ENCODE measurements at places on chromosomes 4 and X.
A peak's percentile ranks its signal among the peaks of the same experiment; 100 is the strongest.

DNA sequence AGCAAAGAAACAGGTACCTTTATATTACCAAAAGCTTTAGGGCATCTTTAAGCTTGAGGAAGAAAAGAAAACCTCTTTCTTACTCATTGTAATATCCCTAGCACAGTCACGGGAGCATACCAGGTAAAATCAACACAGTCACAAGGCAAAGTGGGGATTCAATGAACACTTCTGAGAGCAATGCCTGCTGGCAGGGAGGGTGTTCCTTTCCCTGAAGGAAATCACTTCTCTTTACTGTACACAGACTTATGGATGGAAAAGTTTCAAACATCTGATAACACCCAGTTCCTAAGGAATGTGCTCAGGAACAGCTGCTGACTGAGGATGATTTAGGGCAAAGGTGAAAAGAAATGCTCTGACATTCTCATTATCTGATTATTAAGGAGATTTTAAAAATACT is 94.8 kb downstream of the MAML3 start:
- no peak for DNase-seq

DNA sequence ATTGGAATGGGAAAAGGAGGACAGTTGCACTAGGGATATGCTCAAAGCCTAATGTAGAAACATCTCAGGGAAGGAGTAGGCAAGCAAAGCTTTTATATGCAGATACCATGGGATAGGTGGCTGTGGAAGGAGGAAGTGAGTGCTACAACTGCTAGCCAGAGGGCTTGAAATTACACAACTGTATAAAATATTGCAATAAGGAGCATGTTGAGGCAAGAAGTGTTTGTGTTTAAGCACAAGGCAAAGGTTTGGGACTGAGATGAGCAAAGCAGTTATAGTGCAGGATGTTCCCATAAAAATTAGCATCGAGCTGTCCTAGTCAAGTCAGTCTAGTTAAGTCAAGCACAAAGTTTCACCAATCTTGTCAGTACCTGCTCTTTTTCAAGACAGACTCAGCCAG is 35.6 kb upstream of the DCAF8L1 start:
- no peak for DNase-seq

GRCh38 chr4:182628544-182628943 is 288.6 kb downstream of the DCTD start:
- DNase-seq: no peak

GRCh38 chr4:118167306-118167705 is 133.0 kb downstream of the NDST3 start:
- no peak for DNase-seq

DNA sequence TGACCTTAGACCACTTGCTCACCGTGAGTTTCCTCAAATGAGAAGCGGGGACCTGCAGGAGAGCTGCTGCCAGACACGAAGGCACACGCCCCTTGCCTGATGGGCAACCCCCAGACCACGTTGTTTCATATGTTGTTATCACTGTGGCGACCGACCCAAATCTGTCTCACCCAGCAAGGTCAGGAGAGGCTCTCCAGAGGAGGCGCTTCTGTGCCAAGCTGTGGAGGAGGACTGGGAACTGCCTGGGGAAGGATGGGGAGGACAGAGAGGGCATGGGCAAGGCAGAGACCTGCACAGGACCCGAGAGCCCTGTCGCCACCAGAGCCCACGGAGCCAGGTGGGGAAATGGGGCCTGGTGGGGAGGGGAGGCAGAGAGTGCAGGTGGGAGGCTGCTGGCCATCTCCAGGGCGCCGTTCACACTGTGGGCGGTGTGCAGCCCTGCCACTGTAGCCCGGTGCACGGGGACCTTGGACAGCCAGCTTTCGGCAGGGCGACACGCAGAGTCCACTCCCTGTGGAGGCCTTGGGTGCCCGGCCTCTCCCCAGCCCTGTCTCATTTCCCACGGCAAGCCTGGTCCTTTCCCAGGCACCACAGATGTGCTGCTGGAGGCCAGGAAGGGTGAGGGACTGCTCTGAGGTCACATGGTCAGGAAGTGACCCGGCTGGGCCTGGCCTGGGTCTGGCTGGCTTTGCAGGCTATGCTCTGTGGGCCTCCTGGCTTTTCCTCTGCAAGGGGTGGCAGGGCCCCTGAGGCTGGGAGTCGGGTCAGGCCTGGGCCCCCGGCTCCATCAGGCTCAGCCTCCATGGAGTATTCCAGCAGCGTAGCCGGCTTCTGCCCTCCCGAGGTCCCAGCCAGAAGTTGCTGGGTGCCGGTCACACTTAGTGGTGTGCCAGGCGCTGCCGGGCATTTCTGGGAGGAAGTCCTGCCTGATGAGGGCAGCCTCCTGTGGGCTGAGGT is 3.2 kb downstream of the HTRA3 start:
- no peak for DNase-seq

- DNase-seq: no peak
These were observed 18.9 kb downstream of the C4orf50 start for GRCh38 chr4:5999356-5999755.

DNA sequence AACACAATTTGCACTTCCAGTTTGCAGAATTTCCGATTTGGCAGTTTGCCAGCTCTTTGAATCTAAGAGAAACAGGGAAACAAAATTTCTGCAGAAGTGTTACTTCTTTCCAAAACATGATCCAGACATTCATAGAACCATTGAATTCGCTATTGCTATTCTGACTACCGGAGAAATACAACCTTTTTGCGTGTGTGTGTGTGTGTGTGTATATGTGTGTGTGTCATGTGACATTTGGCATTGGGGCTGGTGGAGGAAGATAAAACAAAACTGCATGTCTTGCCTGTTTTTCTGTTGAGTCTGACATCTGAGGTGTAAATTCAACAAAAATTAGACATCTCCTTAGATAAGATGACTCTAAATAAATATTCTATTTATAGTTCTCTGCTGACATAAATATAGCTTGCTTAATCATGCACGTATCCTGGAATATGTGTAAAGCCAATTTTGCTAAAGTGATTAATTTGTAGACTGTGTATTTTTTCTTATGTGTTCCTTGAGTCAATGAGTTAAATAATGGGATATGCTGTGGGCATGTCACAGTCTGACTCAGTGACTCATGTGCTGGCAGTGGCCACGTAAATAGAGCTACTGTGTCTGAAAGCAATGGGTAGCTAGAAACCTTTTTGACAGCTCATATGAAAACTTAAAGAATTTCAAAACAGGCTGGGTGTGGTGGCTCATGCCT is 98.9 kb downstream of the HPGD start:
- peak; percentile 57 for DNase-seq

DNA sequence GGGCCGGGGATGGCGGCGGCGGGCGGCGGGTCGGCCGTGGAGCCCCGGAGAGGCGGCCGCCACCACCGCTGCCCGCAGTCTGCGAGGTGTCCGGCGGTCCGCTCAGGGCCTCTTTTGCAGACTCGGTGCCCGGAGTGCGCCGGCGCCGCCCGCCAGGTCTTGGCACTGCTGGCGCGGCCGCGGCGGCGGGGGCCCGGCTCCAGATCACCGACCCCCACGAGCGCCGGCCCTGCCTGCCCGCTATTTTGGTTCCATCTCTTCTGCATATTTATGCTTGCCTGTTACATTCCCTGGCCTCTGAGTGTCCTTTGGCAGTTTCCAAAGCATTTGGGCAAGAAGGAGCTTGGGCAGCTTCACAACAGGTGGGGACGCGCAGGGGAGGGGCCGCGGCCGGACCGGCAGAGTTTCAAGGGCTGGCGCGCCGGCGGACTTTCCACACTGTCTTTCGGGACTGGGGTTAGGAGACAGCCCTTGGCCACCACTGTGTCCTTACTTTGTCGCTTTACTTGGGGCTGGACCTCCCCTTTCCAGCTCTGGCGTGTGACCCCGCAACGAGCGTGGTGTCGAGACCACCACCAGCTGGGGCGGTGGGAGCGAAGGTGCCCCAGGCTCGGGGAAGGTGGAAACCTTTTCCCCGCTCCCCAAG is 668 bp upstream of the TAPT1 start:
- DNase-seq: peak; percentile 36

DNA sequence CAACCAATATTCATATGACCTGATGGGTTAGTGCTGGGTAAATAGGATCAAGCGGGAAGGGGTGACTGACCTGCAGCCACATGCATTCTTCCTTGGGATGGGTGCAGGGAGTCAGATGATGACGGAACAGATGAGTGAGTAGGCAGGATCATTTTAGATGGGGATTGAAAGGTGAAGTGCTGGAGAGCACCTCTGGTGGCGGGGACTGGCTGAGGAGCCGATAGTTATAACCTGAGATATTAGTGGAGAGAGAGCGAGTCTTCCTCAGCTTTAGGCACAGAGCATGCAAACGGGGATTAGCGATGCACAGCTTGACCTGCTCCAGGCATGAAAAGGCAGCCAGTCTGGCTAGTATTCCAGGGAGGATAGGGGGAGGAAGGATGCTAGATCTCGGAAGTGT is 99.1 kb downstream of the AFF1 start:
- no peak for DNase-seq

GRCh38 chrX:46330981-46331380 is 214.2 kb downstream of the ZNF674 start:
- no peak for DNase-seq

- DNase-seq: no peak
These were observed 5.0 kb downstream of the FGF2 start for GRCh38 chr4:122831515-122832196.

GRCh38 chrX:116238567-116239255 is 68.2 kb downstream of the AGTR2 start:
- DNase-seq: no peak

GRCh38 chr4:39062770-39063097 is 702 bp downstream of the KLHL5 start:
- DNase-seq: no peak

DNA sequence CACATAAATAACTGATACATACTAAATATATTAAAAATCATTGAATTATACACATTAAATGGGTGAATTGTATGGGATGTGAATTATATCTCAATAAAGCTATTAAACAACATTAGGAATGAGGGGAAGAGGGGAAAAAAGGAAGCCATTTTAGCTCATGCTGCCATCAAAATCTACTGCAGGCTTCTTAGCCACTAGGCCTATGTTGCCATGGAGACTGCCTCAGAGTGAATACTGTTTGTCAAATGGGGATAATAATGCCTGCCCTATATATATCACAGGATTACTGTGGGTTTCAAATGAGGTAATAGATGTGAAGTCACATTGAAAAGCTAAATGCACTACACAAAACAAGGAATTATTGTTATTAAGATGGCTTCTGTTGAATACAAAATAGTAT is 21.2 kb downstream of the TMEM255A start:
- no peak for DNase-seq

GRCh38 chrX:24899391-24899790 is 116.4 kb downstream of the ARX start:
- DNase-seq: no peak

DNA sequence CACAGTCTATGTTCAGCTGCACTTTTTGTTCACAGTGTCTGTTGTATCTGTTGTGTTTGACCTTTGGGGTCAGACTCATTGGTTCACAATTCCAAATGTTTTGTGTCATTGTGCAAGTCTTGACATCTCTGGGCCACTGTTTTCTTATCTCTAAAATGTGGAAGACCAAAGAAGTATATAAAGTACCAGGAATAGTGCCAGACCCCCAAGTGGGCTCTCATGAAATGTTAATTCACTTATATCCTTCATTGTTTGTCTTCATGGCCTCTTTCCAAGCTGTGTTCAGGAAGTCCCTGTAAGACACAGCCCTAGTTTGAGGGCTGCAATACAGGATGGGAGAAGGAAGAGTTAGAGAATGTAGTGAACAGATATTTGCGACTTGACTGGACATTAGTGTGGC is 468.3 kb upstream of the BOD1L1 start:
- DNase-seq: no peak

- DNase-seq: no peak
These were observed 8.0 kb upstream of the HERC5 start for GRCh38 chr4:88448889-88449288.

DNA sequence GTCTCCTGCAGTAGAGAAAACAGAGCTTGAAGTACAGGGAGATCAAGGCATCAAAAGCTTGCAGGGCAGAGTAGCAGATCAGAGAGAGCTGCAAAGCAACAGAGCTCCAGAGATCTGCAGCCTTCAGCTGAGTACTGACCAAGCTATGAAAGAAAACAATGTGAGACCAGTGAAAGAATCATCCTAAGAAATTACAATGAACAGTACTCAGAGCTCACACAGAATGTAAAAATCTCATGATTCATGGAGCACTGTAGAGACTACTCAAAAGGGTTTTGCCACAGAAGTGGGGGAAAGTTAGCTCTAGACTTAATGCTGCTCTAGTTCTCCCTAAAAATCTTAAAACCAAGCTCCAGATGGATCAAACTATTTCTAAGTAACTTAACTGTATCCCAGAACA is 80.0 kb upstream of the MAB21L2 start:
- DNase-seq: no peak

GRCh38 chr4:54554339-54554990 is 103.3 kb upstream of the KIT start:
- DNase-seq: no peak

DNA sequence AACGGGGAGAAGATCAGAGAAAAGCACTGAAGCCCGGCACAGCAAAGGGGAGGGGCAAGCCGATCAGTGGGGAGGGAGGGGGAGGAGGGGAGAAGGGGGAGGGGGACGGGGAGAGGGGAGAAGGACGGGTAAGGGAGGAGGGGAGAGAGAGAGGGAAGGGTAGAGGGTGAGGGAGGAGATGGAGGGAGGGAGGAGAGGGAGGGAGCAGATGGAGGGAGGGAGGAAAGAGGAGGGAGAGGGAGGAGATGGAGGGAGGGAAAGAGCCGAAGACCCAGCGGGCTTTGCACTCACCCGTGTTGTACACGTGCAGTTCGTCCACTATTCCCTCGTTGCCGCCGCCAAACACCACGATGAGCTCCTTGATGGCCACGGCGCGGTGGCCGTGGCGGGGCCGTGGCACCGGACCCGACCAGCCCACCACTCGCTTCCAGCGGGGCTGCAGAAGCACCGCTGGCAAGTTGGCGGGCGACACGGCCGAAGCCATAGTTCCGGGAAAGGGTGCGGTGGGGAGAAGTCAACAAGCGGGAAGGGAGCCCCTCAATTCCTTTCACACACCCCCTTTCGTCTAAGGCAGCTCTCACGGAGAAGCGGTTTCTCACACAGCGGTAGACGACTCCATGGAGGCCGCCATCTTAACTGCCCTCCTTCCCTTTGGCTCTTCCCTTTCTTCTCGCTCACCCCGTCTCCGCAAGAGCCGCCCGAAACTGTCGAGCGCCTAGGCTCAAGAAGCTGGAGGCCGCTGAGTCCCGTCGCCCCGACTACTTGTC is 1.1 kb downstream of the HCFC1 start:
- peak; percentile 80 for DNase-seq

GRCh38 chrX:38610849-38611248 is 49.5 kb downstream of the TSPAN7 start:
- DNase-seq: no peak

DNA sequence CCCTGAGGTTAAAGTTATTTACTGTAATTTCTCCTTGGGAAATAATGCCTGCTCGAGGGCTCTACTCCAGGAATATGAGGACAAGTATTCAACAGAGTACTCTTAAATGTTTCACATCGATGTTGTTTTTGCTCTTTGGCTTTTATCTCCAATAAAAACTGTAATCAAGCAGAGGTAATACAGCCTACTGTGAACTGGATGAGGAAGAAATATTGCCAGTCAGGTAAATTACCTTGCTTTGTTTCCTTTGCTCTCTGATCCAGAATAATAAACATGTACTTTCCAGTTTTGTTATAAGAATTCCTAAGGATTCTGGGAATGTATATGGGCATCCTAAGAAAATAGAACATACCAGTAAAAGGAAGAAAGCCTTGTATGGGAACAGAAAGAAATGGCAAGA is 60.4 kb downstream of the FNIP2 start:
- DNase-seq: no peak
